Neural crest cell (in vitro differentiated cells): ENCODE measurements at places on chromosomes 4 and X.
A peak's percentile ranks its signal among the peaks of the same experiment; 100 is the strongest.

- no peak for DNase-seq
Observed at GRCh38 chr4:53767482-53767881, 176.2 kb upstream of the LNX1 start.

DNA sequence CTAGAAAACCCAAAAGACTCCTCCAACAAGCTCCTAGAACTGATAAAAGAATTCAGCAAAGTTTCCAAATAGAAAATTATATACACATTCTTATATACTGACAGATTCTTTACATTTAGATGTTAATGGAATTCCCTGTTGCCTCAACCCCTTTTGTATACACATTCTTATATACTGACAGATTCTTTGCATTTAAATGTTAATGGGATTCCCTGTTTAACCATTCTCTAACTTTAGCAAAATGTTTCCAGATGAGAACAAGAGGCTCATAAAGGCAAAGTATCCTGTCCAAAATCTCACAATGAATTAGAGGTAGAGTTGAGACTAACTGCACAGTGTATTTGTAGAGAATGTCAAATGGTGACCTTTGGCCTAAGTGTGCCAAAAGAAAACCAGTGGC, 23.1 kb upstream of the AR start:
- DNase-seq: no peak

DNA sequence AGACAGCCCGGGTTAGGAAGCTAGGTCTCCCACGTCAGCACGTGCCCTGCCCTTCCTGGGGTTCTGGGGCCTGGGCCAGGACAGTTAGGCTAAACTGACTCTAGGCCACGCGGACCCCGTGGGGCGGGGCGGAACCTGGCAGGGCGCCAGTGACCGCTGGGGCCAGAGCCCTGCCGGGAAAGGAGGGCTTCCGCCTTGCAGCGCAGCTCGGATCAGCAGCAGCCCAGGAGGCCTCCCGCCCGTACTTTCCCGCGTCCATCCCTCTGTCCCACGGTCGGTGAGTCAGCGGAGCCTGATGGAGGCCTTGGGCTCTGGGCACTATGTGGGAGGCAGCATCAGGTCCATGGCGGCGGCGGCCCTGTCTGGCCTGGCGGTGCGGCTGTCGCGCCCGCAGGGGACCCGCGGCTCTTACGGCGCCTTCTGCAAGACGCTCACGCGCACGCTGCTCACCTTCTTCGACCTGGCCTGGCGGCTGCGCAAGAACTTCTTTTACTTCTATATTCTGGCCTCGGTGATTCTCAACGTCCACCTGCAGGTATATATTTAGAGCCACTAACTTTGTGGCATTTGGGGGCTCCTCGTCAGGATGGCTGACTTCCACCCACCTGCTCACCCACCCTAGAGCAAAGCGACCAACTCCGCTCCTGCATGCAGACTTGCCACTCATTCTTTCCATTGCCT, at the start of gene SMIM10:
Gene SMIM10 (plus strand): TSS at position 191 of the 681 bp plus-strand sequence. CDS start 105 bp downstream, at position 296.
- peak; percentile 18 for DNase-seq

DNA sequence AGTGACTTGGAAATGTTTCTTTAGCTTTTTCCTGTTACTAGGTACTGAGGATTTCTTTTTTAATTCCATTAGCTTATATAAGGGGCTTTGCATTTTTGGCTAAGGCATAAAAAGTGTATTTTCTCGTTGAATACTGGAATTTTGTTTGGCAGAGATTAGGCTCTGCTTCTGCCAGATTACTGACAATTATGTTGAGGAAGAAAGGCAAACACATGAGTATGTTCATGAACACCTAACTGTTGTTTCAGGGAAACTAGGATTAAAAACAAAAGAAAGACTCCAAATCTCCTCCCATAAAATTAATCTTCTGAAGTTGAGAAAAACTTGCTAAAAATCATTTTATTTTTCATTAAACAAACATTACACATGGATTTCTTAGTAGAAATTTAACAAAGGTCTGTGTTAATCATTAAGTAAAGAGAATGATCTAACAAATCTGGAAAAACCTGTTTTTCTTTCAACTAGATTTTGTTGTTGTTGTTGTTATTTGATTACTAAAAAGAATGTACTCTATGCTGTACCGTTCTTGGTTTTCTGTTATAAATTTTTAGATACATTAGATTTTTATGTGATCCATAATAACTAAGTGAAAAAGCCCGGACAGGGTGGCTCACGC, 43.3 kb upstream of the STAG2 start:
- DNase-seq: no peak

DNA sequence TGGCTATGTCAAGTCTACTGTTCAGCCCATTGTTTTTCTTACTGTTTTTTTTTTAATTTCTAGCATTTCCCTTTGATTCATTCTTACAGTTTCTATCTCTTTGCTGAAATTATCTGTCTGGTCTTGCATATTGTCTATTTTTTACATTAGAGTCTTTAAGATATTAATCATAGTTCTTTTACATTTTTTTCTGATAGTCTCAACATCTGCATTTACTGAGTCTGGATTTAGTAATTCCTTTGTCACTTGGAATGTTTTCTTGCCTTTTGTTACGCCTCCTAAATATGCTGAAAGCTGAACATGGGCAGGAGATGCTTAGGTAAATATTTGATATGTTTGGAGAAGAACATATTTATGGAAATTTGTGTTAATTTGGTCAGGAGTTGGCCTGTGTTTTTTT, 10.4 kb downstream of the JADE3 start:
- DNase-seq: no peak
